ENCODE measurements at places on chromosomes 6 and 20.

GRCh38 chr6:41523915-41524633, 22.1 kb upstream of the FOXP4 start:
- no peak for DNase-seq

DNA sequence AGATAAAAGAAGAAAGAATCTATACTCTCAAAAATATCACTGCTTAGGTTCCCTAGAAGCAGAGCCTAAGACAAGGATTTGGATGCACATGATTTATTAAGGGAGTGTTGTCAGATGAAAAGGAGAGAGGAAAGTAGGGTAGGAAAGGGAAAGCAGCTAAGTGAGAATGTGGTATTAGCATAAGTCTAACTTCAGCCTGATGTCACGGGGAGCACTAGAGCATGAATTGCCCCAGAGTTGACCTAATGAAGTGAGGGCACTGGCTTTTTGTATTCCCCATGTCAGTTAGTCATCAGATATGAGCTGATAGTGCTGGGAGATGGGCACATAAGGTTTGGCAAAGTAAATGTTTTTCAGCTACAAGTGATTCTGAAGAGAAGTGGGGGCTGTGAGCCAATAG, 129.0 kb upstream of the THEMIS start:
- DNase-seq = no peak

DNA sequence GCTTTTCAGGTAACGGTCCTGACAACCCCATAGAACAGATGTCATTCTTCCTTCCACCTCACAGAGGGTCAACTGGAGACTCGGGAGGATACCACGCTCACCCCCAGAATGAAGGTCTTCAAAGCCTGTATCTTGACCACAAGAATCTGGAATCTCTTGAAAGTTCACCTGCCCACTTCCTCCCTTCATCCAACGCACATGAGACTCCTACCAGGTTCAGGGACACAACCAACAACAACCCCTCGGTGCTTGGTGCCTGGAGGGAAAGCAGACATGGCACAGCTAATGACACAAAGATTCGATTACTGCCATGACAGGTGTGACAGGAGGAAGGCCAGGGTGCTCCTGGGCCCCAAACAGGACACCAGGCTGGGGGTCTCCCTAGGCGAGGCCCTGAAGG, 8.2 kb downstream of the PMEPA1 start:
- DNase-seq = no peak

DNA sequence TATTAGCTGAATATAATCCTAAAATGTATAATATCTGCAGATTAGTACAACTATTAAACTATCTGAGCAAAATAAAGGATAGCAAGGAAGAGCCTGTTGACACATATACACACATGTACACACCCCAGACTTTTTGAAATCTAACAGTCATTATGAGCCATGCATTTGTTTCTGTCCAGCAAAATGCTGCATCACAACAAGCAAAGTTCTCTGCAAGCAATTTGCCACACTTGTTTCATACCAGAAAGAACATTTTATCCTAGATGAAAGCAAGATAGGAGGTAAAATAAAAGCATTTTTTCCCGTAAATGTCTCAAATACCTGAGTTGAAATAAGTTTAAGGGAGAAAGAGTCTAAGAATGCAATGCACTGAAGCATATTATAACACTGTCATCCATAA, 145.2 kb downstream of the COL21A1 start:
- DNase-seq = no peak

- no peak for DNase-seq
Measured at GRCh38 chr6:75689576-75689975, 59.5 kb upstream of the MYO6 start.

- DNase-seq = no peak
Measured at GRCh38 chr20:19354950-19355349, 142.5 kb downstream of the SLC24A3 start.

GRCh38 chr6:37723016-37723415, 25.3 kb upstream of the MDGA1 start:
- no peak for DNase-seq

DNA sequence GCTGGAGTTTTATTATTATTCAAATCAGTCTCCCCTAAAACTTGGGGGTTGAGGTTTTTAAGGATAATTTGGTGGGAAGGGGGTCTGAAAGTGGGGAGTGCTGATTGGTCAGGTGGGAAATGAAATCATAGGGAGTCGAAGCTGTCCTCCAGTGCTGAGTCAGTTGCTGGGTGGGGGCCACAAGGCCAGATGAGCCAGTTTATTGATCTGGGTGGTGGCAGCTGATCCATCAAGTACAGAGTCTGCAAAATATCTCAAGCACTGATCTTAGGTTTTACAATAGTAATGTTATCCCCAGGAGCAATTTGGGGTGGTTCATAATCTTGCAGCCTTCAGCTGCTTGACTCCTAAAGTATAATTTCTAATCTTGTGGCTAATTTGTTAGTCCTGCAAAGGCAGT, 146.0 kb upstream of the SPACA1 start:
- no peak for DNase-seq

DNA sequence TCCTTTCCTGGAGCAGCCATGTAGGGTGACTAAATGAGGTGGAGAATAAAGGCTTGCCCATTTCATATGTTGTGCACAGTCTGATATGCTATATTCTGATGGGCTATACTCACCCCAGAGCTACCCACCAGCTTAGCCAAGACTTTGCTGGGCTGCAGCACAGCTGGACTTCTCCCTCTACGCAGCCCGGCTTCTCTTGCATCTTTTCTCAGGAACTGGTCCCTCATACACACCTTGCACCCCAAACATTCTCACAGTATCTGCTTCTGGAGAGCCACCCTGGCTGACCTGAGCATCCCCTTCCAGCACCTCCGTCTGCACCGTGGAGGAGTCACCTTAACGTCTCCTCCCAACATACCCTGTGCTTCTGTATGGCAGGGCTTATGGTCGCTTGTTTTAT, 150.8 kb upstream of the PMEPA1 start:
- no peak for DNase-seq

DNA sequence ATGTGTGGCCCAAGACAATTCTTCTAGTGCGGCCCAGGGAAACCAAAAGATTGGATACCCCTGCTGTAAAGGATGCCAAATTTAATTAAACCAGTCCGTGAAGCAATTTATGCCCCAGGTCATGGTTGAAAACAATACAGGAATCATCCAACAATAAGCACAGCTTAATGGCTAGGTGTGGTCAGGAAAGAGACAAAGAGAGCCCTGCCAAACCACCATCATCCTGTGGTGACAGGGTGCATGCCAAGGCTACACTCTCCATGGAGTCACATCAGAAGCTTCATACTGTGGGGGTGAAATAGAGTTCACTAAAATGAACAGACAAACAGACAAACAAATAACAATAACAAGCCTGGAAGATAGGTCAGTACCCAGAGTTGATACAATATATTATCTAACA, 62.7 kb downstream of the DZANK1 start:
- DNase-seq = no peak

DNA sequence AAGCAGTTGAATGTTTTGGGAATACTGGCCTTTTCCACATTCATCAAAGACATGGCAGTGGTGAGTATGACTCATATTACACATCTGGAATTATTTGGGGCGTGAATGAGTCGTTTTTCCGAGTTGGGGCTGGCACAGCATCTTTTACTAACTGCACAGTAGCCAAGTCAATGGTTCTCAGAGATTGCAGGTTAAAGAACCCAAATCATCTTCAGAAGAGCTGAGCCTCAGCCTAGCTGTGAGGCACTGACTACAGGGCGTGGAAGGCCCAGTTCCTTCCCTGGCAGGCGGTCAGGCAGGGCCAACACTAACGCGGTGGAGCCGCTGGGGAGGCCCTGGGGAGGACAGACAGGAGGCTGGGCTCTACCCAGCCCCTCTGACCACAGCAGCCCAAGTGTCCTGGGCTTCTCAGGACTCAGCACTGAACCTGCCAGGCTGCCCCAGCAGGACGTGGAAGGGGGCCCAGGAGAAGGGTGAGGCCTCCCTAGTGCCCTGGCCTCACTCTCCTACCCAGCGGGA, 20.1 kb upstream of the HELZ2 start:
- no peak for DNase-seq

DNA sequence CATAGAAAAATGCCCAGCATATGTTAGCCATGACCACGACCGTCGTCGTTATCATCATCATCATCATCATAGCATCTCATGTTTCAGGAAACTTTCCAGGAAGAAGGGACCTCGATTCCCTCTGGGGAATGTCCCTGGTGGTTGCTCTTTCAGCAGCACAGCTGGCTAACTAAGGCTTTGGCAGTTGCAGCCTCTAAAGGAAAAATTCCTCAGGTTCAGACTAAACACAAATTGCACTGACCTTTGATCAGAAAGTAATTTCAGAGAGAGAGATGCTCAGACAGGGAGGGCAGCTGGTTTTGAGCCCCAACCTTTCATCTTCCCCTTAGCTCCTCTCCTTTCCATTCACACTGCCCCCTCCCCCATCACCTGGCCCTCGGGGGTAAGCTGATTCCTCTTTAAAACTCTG, 5.6 kb upstream of the CFB start:
- peak; percentile 23 for DNase-seq

DNA sequence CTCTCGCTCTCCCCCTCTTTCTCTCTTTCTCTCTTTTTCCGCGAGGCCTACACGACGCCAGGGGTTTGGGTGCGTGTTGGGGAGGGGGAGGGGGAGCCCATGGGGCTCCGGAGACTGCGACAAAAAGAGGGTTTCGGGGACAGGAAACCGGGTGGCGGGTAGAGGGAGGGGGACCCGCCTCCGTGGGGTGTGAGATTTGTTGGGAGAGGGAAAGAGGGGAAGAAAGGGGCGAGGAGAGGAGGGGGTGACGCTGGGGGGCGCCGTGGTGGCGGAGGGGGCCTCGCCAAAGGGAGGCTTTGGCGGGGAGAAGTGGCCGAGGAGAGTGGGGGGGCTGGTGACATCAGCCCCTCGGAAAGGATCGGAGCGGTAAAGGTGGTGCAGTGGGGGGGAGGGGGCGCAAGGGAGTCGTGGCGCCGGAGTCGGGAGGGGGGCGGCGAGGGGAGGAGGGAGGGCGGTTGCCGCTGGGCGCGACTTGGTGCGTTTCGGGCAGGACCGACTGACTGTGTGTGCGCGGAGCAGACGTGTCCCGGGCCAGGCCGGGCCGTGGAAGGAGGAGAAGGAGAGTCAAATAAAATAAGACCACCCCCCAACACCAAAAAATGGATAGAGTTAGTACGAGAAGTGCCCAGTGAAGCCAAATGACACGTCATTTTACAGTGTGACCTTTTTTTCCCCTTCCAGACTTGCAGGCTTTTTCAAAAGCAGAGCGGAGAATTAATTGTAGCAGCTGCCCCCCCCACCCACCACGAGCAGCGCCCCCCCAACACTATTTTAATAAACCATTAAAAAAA, 39.8 kb downstream of the GNAS start:
- peak; percentile 59 for DNase-seq

- peak; percentile 27 for DNase-seq
Measured at GRCh38 chr6:18327626-18328025, 59.5 kb upstream of the RNF144B start.

DNA sequence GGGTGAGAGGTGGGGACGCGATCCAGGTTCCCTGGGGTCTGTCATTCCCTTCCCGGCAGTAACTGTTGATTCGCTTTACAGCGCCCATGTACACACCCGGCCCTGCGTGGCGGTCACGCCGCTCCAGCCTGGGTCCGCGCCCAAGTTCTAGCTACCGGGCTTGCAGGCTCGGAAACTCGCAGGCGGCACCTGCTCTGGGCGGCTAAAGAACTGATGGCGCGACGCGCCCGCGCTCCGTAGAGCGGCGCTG, 1.4 kb upstream of the POU3F2 start:
- DNase-seq = no peak

DNA sequence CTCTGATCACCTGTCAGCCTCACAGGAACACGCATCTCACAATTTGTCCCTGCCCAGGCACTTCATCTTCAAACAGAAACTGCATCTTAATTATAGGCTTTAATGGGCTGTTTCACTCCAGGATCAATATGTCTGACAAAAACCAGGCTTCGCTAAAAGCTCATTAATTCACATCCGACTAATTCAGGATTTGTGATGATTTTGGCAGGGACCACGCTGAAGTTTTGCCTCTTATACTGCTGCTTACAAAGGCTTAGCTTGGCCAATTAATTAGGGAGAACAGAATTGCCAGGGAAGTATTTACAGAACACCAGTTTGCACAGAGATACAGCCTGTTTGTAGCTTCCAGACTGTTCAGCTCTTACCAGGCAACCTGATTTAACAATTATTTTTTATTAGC, 541.0 kb upstream of the SPTLC3 start:
- no peak for DNase-seq

GRCh38 chr6:106808758-106809157, 165.8 kb downstream of the CD24 start:
- DNase-seq = no peak

- DNase-seq = no peak
Measured at GRCh38 chr6:26318459-26319404, 46.3 kb upstream of the BTN3A2 start.

- no peak for DNase-seq
Measured at GRCh38 chr20:19588732-19589131, 169.3 kb upstream of the RIN2 start.

DNA sequence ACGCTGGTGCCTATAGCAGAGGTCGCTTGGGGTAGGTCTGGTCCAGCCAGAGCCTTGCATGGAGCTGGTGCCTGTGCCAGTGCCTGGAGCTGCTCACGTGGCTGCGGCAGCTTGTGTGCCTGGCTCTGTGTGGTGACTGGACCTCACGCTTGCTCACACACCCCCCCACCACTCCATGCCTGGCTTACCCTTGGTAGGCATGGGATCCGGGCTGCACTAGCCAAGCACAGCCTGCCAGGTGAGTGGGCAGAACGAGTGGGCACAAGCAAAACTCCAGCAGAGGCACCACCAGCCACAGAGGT, 13.0 kb upstream of the DBNDD2 start:
- no peak for DNase-seq

DNA sequence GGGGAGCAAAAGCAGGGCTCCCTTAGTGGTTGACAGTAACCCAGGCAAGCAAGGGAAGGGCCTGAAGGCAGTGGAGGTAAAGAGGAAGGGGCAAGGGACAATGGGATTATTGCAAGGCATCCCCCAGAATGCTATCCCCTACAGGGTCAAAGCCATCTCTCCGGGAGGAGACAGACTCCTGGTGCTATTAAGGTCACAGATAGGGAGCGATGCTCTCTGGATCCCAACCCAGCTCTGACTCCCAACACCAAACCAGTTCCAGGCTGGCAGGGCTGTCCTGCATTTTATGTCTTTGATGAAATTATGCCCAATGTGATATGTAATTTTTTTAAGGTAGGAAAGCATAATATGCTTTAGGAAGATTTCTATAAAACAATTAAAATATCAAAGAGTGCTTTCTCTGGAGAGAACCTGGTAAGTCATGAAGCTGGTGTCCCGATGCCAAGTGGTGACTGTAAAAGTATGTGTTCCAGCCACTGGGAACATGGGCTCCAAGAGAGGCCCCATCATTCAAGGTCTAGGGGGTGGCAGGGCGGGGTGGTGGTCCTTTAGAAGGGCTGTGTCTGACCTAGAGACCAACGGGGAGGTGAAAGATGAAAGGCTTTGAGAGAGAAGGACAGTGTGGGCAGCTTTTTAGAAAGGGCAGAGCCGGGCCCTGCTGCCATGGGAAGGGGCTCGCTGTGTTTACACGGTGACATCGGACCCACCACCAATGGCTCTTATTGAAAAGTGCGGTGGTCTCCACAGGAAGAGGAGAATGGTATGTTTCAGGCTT, 276.5 kb downstream of the CDC5L start:
- DNase-seq = no peak

- DNase-seq = no peak
Measured at GRCh38 chr6:121732641-121733040, 297.2 kb downstream of the GJA1 start.
